ENCODE measurements at places on chromosomes 1 and 21. TPM values are rescaled to one million over a fixed set of nuclear protein-coding genes. Genes with fewer than 3 reads are reported as not detected.

Gene CR2
- total RNA-seq, result 101 TPM

Gene OPTC
- not detected for total RNA-seq

Gene FAM78B
- 2.8 TPM for total RNA-seq

Gene TIE1
- 57.8 TPM for total RNA-seq

Gene AUNIP
- not detected for total RNA-seq

Gene RIPPLY3
- not detected for total RNA-seq

Gene IFI44
- total RNA-seq, result 88.3 TPM

Gene LCE1E
- total RNA-seq, result not detected

All from spleen (tissue), 13 donors.